Epithelial cell of proximal tubule (primary cell): ENCODE measurements at places on chromosomes 7 and 10. TPM values are rescaled to one million over a fixed set of nuclear protein-coding genes. Genes with fewer than 3 reads are reported as not detected.

The CFAP69 gene
- total RNA-seq: 0.29 and 0.51 TPM in 2 replicates

- no peak for DNase-seq
Measured at GRCh38 chr7:102424787-102425218, 8.6 kb upstream of the ORAI2 start.

GRCh38 chr7:80623503-80624252 lies 14.8 kb upstream of the CD36 start:
- no peak for DNase-seq

GRCh38 chr7:75962607-75963380 lies 31.6 kb downstream of the TMEM120A start:
- DNase-seq: no peak

GRCh38 chr7:41786404-41786803 lies 83.5 kb upstream of the INHBA start:
- no peak for DNase-seq

GRCh38 chr10:82918022-82918421 lies 1043.0 kb downstream of the NRG3 start:
- DNase-seq: no peak

DNA sequence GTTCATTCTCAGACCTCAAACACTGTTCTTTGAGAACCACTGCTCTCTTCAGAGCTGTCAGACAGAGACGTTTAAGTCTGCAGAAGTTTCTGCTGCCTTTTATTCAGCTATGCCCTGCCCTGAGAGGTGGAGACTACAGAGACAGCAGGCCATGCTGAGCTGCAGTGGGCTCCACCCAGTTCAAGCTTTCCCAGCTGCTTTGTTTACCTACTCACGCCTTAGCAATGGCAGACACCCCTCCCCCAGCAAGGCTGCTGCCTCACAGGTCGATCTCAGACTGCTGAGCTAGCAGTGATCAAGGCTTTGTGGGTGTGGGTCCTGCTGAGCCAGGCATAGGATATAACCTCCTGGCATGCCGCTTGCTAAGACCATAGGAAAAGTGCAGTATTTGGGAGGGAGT lies 80.5 kb upstream of the CYP2C9 start:
- DNase-seq: no peak

- DNase-seq: no peak
Measured at GRCh38 chr10:126842836-126843235, 62.4 kb upstream of the DOCK1 start.

- no peak for DNase-seq
Measured at GRCh38 chr10:105024184-105024583, 383.1 kb downstream of the SORCS3 start.

GRCh38 chr10:14478604-14479003 lies 147.9 kb upstream of the FRMD4A start:
- DNase-seq: no peak

DNA sequence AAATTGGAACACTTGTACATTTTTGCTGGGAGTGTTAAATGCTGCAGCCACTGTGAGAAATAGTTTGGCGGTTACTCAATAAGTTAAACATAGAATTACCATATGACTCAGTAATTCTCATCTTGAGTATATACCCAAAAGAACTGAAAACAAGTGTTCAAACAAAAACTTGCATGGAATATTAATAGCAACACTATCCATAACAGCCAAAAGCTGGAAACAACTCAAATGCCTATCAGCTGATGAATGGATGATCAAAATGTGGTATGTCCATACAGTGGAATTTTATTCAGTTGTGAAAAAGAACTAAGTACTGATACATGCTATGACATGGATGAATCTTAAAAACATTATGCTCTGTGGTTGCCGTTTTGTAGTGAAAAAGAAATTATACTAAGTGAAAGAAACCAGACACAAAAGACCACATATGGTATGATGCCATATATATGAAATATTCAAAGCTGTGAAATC lies 63.0 kb upstream of the SP4 start:
- DNase-seq: no peak

DNA sequence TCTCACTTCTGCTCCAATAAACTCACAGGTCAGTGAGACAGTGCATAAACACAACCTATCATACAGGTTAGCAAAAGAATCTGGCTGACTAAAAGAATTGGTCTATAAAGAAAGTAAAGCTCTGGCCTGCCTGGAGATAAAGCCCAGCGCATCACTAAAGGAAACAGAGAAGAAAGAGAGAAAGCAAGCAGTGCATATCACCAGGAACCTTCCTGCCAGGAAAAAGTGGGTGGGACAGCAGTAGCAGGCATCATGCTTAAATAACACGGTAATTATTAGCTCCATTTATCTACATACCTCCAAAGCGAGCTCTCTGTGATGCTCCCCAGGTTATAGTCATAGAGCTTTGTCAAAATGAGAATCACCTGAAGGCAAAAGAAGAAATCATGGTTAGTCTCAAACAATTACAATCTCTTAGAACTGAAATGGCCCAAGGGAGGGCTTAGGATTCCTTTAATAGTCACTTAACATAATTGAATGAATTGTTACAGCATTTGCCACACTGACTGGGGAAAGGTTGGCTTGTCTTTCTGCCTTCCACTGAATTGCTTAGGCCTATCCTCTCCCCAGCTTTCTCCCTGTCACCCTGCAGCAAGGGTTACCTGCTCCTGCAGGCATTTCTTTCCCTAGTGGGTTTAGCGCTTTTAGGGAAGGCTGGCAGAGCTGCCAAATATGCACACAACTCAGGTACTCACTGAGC lies 208.1 kb downstream of the SORCS1 start:
- DNase-seq: no peak

The NME8 gene
- not detected in 2 replicates for total RNA-seq

The FANK1 gene
- 2.8 and 9.2 TPM in 2 replicates for total RNA-seq

DNA sequence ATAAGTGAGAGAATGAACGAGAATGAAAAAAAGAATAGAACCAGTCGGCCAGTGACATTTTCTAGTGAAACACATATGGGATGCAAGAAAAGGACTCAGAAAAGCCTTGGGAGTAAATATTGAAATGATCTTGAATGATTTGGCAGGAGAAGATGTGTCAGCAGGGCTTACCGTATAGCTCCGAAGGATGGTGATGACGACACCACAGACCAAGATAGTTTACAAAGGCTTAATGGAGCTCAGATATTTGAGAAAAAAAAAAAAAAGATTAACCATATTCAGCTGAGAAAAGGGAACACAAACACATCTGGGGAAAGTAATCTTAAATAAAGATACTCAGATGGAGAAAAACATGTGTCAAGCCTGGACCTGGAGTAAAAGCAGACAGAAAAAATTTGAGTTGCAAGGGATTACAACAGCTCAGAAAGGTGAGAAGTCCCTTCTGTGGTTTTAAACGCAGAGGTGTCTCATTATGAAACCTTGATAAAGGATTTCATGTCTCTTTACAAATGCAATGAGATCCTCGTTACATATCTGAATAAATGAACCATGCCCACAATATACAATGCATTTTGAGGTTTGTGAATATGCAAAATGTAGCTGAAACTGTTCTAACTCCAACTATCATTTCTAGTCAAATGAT lies 36.0 kb downstream of the DNAJB9 start:
- DNase-seq: no peak

GRCh38 chr10:33559105-33559504 lies 224.6 kb upstream of the NRP1 start:
- no peak for DNase-seq

The ADCYAP1R1 gene
- total RNA-seq: not detected in 2 replicates

The CABCOCO1 gene
- 0.14 and 0.86 TPM in 2 replicates for total RNA-seq

GRCh38 chr10:101614663-101615524 lies 26.8 kb downstream of the DPCD start:
- DNase-seq: no peak

The SSBP1 gene
- total RNA-seq: 246 and 313 TPM in 2 replicates

The OGDHL gene
- 0.36 and 1.8 TPM in 2 replicates for total RNA-seq

The GIMAP6 gene
- total RNA-seq: not detected in 2 replicates

- DNase-seq: no peak
Measured at GRCh38 chr7:19069842-19070241, 47.6 kb downstream of the TWIST1 start.

DNA sequence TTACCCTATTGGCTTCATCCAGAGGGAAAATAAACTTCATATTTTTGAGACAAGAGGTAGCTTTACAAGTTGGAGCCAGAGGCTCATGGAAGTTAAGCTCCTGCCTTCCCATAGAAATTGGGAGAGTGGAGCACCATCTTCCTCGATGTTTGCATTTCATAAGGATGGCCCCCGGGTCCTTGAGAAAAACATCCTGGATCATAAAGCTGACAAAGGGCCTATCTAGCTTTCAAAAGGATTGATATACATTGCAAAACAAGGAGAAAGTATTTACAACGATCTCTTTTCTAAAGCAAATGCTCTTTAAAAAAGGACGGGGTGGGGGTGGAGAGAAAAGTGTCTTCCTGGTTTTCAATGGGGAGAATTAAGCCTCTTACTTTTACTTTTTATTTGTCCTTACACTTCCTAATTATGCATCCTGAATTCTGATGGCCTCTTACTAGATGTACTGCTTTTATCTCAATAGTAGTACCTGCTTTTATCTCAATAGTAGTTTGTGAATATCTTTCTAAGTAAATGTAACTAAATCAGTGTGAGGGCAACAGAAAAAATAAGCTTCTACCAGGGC lies 65.6 kb downstream of the PTPRZ1 start:
- no peak for DNase-seq

DNA sequence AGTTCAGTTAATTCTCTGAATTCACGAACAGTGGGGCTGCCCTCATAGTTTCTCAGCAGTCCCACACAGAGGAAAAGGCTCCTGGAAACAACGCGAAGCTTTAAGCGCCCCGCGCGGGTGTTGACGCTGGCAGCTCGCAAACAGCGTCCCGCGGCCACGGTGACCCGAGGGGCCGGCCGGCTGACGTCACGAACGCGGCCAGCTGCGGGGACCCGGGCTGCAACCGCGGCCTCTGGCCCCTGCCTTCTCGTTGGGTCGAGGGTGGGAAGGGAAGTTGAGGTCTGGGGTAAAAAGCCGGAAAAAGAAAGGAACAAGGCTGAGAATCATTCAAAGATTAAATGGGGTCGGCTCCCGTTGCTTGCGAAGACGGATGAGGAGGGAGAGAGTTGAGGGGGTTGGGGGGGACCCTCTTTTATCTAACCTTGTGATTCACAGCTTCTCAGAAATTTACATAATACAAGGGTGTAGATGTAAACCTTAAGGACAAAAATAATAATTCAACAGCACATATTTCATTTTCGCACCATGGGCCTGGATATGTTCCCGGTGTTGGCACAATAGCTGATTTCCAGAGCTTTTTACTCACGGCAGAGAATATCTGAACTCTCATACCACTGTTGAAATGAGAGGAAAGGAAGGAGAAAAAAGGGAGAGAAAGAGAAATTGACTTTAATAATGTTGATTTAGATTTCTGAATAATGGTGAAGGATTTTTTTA lies 7.3 kb upstream of the FEZF1 start:
- no peak for DNase-seq

DNA sequence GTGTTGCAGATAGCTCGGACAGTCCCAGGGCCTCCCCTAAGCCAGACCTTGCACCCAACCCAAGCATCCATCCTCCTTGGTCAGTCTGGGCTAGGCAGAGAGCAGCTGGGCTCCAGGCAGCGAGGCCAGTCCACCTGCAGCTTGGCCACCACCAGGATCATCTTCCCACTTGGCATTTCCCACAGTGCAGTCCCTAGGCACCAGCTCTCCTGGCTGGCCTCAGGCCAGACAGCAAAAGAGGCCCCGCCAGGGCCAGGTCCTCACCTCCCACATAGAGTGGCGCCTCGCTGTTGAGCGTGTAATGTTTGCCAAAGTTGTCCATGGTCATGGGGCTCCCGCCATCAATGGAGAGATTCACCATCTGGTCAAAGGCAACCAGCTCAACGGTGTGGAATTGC lies 171.7 kb downstream of the LCOR start:
- DNase-seq: no peak

The NAT16 gene
- 0.12 TPM in 1 of 2 replicates, not detected in the other for total RNA-seq

The GPR15LG gene
- 1.0 TPM in 1 of 2 replicates, not detected in the other for total RNA-seq

GRCh38 chr10:99958302-99958701 lies 51.4 kb downstream of the DNMBP start:
- no peak for DNase-seq

The BAG3 gene
- 39.1 and 55.1 TPM in 2 replicates for total RNA-seq

The SOSTDC1 gene
- total RNA-seq: 0.29 TPM in 1 of 2 replicates, not detected in the other

- no peak for DNase-seq
Measured at GRCh38 chr10:71383972-71384687, 12.6 kb upstream of the CDH23 start.

- DNase-seq: peak; percentile 48
Measured at GRCh38 chr10:99369126-99369525, 40.0 kb downstream of the CNNM1 start.

DNA sequence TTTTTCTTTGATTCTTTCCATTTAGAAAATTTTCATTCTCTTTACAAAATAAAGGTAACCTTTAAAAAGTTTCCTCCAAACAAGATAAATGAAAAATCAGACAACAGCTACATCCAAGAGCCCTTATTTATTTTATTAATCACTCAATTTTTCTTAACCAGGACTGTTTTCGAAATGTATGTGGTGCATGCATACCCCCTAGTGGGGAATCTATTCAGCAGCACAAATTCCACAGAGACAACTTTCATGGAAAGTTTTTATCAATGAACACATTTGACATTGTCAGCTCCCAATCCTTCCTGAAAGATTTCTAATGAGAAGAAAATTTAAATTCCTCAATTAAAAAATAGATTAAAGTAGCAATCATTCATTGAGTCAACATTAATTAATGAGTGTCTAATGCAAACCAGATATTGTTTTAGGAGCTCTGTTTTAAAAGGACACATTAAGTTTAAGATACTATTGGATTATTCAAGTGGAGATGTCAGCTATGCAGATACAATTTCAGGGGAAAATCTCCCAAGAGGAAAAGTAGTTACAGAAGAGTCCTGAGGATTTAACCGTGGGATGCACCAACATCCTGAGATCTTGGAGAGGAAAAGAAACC lies 5.2 kb upstream of the HTR7 start:
- DNase-seq: no peak

GRCh38 chr7:27324246-27324645 lies 81.6 kb downstream of the EVX1 start:
- DNase-seq: no peak

The ELN gene
- total RNA-seq: 0.12 TPM in 1 of 2 replicates, not detected in the other

- DNase-seq: no peak
Measured at GRCh38 chr10:35493196-35494118, 111.7 kb upstream of the GJD4 start.

The GNA12 gene
- 19.3 and 22.4 TPM in 2 replicates for total RNA-seq

The MMP21 gene
- 0.06 TPM in 1 of 2 replicates, not detected in the other for total RNA-seq

DNA sequence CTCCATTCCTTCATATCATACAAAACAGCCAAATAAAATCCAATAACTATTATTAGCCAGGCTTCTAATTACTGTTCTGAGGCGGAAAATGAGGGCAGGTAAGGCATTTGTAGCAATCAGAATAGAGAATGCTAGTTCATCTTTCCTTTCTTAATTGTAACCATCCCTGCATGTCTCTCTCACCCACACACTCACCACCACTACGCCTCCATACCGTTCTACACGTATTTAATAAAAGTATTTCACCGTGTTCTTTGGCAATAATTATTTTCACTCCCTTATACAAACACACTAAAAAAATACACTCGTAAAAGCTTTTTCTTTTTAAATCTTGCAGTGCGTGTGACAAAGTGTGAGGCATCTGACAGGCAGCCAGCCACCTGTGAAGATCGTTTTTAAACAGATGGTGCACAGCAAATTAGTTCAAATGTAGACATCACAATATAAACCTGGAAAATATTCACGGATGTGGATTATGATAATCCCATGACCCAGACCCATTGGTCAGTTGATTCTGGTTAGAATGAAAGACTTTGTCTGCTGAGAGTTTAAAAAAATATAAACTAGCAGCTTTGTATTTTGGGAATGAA lies 653.6 kb downstream of the REEP3 start:
- DNase-seq: no peak
